Motor neuron (in vitro differentiated cells): ENCODE measurements at places on chromosomes 2 and 18. TPM values are rescaled to one million over a fixed set of nuclear protein-coding genes. Genes with fewer than 3 reads are reported as not detected.

DNA sequence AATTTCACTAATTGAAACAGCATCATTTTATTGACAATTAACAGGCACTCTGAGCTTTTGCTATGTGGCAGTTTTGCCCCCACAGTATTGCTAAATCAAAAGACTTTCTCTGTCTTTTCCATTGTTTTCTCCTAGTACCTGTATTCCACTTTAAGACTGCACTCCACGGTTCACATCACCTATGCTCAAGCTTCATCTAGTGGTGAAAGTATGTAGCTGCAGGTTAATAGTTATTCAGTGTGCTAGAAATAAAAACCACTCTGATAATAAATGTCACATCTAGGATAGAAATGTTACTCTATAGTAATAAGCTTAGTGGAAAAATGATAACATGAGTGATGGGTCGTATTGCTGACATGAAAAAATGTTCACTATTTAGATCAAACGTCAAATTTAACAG, 24.6 kb downstream of the ARL6IP6 start:
- no peak for ATAC-seq

DNA sequence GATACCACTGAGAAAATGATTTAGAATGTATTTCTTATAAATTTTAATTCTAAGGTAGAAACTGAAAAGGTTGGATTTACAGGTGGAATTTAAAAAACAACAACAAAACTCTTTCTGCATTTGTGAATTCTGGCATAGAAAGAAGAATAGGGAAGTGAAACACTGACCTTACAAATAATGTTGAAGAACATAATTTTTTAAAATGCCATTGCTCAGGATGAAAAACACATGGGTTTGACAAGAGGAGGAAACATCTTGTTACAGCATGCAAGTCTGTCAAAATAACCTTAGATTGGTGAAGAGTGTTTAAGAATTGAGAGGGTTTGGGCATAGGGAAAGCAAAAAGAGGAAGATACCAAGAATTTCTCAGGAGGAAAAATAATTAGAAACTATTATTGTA, 184.3 kb downstream of the UBE2E3 start:
- no peak for ATAC-seq

- no peak for ATAC-seq
Measured at GRCh38 chr18:42906761-42907160, 208.7 kb downstream of the RIT2 start.

- ATAC-seq, result peak; percentile 84
Measured at GRCh38 chr2:105455488-105456003, 56.7 kb upstream of the FHL2 start.

The FHL2 gene
- total RNA-seq, result 3.9 and 5.9 TPM in 2 replicates

The CDK15 gene
- 0.23 and 0.54 TPM in 2 replicates for total RNA-seq

The MRPL30 gene
- 62.5 and 63.3 TPM in 2 replicates for total RNA-seq

DNA sequence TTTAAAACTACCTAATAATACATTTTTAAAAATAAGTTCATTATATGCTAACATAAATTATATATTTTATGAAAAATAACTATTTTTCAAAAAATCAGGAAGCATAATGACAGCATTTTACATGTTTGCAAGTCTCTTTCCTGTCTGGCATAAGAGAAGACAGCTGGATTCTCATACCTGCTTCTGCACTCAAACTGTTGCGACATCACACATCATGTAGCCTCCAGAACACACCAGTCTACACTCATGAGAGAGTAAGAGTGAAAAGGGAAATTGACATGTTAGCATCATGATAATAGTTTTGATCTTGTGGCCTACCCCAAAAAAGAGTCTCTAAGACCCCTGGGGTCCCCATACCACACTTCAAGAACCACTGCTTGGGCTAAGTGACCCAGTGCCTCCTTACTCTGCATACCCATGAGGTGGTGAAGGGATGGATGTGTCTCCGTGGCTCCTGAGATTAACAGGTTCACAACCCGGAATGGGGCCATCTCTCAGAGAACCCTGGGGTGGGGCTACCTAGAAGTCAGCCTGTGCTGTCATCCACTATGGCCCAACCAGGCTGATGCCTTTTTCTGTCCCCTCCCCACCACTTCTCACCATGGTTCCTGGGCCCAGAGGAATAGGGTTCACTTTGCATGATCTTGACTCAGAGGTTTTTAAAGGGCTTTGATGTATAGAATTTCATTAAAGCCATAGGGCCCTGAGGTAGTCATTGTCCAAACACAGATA, 102.6 kb upstream of the DAPL1 start:
- ATAC-seq, result no peak

DNA sequence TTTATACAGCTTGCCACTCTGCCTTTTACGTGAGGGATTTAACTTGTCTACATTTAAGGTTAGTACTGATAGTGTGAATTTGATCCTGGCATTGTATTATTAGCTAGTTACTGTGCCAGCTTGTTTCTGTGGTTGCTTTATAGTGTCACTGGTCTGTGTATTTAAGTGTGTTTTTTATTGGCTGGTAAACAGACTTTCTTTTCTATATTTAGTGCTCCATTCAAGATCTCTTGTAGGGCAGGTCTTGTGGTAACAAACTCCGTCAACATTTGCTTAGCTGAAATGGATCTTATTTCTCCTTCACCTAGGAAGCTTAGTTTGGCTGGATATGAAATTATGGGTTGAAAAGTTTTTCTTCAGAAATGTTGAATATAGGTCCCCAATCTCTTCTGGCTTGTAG, 1971.0 kb upstream of the LRRTM1 start:
- ATAC-seq, result no peak
